ENCODE measurements at places on chromosomes 3 and 15.

- no peak for DNase-seq
- peaks cover 59% of the 10 kb centered on the region for H3K36me3 ChIP-seq
- no peaks in the 10 kb centered on the region for H3K27me3 ChIP-seq
Measured at GRCh38 chr3:107794664-107795443, 272.1 kb downstream of the BBX start.

- no peak for DNase-seq
- no peak overlapping the region for H3K4me3 ChIP-seq
- peaks cover 10% of the 10 kb centered on the region for H3K27me3 ChIP-seq
Measured at GRCh38 chr15:92304223-92304975, 89.3 kb upstream of the ST8SIA2 start.

DNA sequence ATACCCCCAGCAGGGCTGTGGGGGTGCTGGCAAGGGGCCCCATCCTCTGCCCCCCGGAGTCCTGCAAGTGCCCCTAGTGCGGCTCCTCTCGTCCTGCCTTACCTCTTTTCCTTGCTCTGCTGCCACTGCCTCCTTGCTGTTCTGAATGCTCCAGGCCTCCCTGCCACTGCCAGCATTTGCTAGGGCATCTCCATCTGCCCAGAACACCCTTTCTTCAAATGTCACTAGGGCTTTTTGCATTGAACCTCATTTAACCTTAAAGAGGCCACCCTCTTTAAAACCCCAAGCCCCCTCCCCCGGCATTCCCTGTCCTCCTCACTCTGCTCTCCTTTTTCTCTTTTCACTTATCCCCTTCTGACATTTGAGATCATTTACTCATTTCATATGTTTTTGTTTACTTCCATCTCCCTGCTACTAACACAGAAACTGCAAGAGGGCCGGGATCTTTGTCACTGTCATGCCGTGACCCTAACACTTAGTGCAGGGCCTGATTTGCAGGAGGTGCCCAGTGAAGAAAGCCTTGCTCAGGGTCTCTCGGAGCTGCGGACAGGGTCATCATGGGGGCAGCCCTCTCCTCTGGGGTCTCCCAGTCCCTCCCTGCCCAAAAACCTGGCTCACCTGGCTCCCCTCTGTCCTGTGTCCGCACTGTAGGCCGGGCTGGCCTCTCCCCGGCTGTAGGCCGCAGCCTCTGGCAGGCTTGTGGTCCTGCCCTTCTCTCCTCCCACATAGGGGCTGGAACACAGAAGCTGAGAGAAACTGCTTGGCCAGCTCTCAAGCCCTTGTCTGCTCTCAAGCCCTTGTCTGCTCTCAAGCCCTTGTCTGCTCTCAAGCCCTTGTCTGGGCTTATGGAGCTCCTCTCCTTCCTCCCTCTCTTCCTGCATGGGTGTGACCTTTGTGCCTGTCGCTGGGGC lies at the start of gene ACOX2:
Gene ACOX2 (minus strand): TSS at position 690 of the 911 bp plus-strand sequence. CDS start 2,084 bp downstream, outside the sequence.
- H3K27ac ChIP-seq: no peak within 1 kb of the TSS
- H3K27me3 ChIP-seq: peaks cover 4% of the 10 kb centered on the region
- H3K36me3 ChIP-seq: no peaks in the 10 kb centered on the region
- DNase-seq: no peak

DNA sequence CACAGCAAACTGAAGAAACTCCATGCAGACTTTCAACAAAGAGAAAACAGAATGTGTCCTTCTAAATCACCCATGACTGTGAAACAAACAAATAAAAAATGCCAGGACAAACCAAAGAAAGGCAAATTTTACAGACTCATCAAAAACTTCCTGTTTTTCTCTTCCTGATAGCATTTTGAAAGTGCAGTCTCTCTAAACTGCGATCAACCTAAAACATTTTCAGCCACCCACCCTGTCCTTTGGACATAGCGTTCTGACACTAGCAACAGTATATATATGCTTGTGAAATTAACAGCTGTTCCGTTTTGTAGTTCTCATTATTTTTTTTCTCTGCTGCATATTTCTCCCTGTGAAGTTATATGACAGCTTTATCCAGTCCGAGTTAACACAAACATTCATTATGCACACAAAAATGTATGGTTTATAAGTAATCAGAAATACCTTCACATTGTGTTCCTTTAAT lies 151.7 kb downstream of the FBN1 start:
- H3K36me3 ChIP-seq: no peaks in the 10 kb centered on the region
- no peaks in the 10 kb centered on the region for H3K4me1 ChIP-seq
- H3K27me3 ChIP-seq: no peaks in the 10 kb centered on the region
- no peak overlapping the region for H3K4me3 ChIP-seq
- no peak for DNase-seq

GRCh38 chr3:192819001-192819569 lies 91.7 kb upstream of the FGF12 start:
- DNase-seq: no peak
- H3K4me1 ChIP-seq: no peaks in the 10 kb centered on the region
- H3K4me3 ChIP-seq: no peak overlapping the region
- peaks cover 9% of the 10 kb centered on the region for H3K27me3 ChIP-seq
- H3K36me3 ChIP-seq: no peaks in the 10 kb centered on the region
- no peak overlapping the region for H3K27ac ChIP-seq

- no peak overlapping the region for H3K4me3 ChIP-seq
- H3K4me1 ChIP-seq: no peaks in the 10 kb centered on the region
- H3K27ac ChIP-seq: no peak overlapping the region
- no peak for DNase-seq
- no peaks in the 10 kb centered on the region for H3K36me3 ChIP-seq
Measured at GRCh38 chr3:112672716-112673541, 32.0 kb upstream of the CCDC80 start.

- H3K4me1 ChIP-seq: no peaks in the 10 kb centered on the region
- DNase-seq: no peak
- H3K36me3 ChIP-seq: no peaks in the 10 kb centered on the region
- H3K27ac ChIP-seq: no peak overlapping the region
- no peak overlapping the region for H3K4me3 ChIP-seq
- H3K27me3 ChIP-seq: no peaks in the 10 kb centered on the region
Measured at GRCh38 chr15:69997813-69998212, 99.9 kb downstream of the TLE3 start.

DNA sequence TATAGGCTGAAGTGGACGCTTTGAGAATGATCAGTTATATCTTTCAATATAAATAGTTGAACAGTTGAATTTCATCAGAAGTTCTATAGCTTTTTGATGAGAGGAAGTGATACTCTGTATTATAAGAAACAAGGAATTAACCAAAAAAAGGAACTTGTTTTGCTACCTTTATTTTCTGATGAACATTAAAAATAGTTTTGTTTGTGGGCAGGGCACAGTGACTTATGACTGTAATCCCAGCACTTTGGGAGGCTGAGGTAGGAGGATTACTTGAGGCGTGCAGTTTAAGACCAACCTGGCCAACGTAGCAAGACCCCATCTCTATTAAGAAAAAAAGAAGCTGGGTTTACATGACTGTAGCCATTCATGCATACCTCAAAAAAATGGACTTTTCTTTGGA lies 16.7 kb downstream of the BLOC1S6 start:
- no peak for DNase-seq
- no peaks in the 10 kb centered on the region for H3K27me3 ChIP-seq
- no peak overlapping the region for H3K4me3 ChIP-seq
- peaks cover 18% of the 10 kb centered on the region for H3K36me3 ChIP-seq

- H3K4me3 ChIP-seq: no peak overlapping the region
- peaks cover 7% of the 10 kb centered on the region for H3K27me3 ChIP-seq
Measured at GRCh38 chr15:69841113-69841828, 256.4 kb downstream of the TLE3 start.

DNA sequence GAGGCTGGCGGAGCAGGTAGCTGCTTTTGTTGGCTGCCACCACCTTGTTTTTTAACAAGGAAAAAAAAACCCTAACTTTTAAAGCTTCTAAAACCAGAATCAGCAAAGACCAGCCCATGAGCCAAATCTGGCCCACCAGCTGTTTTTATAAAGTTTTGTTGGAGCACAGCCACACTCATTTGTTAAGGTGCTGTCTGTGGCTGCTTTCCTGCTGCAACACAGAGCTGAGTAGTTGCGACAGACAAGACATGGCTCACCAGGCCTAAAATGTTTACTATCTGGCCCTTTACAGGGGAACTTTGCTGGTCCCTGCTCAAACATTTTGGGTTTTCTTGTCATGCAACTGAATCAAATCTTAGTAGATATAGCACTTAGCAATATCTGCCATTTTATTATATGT lies 18.9 kb downstream of the EFCAB12 start:
- DNase-seq: no peak
- H3K27ac ChIP-seq: no peak overlapping the region
- H3K4me3 ChIP-seq: no peak overlapping the region
- no peaks in the 10 kb centered on the region for H3K36me3 ChIP-seq
- H3K27me3 ChIP-seq: no peaks in the 10 kb centered on the region
- H3K4me1 ChIP-seq: no peaks in the 10 kb centered on the region

DNA sequence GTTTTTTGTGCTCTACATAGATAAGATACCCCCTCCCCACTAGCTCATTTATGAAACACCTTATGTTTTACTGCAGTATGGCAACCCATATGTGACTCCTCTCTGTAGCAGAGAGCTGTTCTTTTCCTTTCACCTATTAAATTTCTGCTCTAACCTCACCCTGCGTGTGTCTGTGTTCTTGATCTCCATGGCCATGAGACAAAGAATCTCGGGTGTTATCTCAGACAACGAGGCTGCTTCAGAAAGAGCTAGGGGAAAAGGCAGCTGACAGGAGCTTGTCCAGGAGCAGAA lies 18.0 kb downstream of the CCR8 start:
- peak overlapping the region; percentile 86 for H3K27ac ChIP-seq
- H3K4me1 ChIP-seq: peaks cover 78% of the 10 kb centered on the region
- no peaks in the 10 kb centered on the region for H3K36me3 ChIP-seq
- H3K27me3 ChIP-seq: no peaks in the 10 kb centered on the region
- no peak overlapping the region for H3K4me3 ChIP-seq

- no peaks in the 10 kb centered on the region for H3K27me3 ChIP-seq
- no peak overlapping the region for H3K4me3 ChIP-seq
Measured at GRCh38 chr15:76299786-76300185, 11.5 kb downstream of the ETFA start.

- H3K27ac ChIP-seq: peak overlapping the region; percentile 62
- no peak overlapping the region for H3K4me3 ChIP-seq
- H3K36me3 ChIP-seq: no peaks in the 10 kb centered on the region
- H3K27me3 ChIP-seq: no peaks in the 10 kb centered on the region
Measured at GRCh38 chr3:108780235-108780634, 23.0 kb upstream of the RETNLB start.

GRCh38 chr3:108150200-108150599 lies 59.4 kb upstream of the CD47 start:
- no peak overlapping the region for H3K4me3 ChIP-seq
- no peaks in the 10 kb centered on the region for H3K4me1 ChIP-seq
- no peaks in the 10 kb centered on the region for H3K27me3 ChIP-seq
- no peak for DNase-seq
- H3K36me3 ChIP-seq: no peaks in the 10 kb centered on the region

GRCh38 chr3:101865751-101866509 lies 16.6 kb downstream of the NFKBIZ start:
- H3K27me3 ChIP-seq: no peaks in the 10 kb centered on the region
- H3K4me3 ChIP-seq: no peak overlapping the region
- no peaks in the 10 kb centered on the region for H3K4me1 ChIP-seq

DNA sequence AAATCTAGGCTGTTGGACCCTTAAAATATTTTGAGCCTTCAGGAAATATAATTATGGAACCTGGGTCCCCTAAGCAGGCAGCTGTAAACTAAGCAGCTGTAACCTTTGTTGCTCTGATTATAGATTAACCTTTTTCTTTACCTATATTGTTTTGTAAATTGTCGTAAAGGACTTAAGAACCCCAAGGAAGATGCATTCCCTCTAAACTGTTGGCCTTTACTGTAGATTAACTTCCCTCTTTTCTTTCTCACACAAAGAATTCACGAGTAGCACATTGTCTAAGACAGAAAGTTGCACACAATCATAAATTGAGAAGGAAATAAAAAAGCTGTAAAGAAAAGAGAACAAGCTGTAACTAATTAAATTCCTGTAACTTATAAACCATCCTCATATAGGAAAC lies 877.3 kb downstream of the ROBO2 start:
- no peak for DNase-seq
- no peaks in the 10 kb centered on the region for H3K4me1 ChIP-seq
- H3K4me3 ChIP-seq: no peak overlapping the region
- no peak overlapping the region for H3K27ac ChIP-seq
- H3K36me3 ChIP-seq: no peaks in the 10 kb centered on the region
- H3K27me3 ChIP-seq: no peaks in the 10 kb centered on the region

- no peaks in the 10 kb centered on the region for H3K36me3 ChIP-seq
- H3K4me1 ChIP-seq: no peaks in the 10 kb centered on the region
Measured at GRCh38 chr15:100944986-100945385, 25.8 kb downstream of the LRRK1 start.

GRCh38 chr3:122257644-122258364 lies 67.2 kb upstream of the CSTA start:
- no peaks in the 10 kb centered on the region for H3K36me3 ChIP-seq
- H3K4me1 ChIP-seq: no peaks in the 10 kb centered on the region
- no peak overlapping the region for H3K27ac ChIP-seq
- no peak for DNase-seq
- no peak overlapping the region for H3K4me3 ChIP-seq

DNA sequence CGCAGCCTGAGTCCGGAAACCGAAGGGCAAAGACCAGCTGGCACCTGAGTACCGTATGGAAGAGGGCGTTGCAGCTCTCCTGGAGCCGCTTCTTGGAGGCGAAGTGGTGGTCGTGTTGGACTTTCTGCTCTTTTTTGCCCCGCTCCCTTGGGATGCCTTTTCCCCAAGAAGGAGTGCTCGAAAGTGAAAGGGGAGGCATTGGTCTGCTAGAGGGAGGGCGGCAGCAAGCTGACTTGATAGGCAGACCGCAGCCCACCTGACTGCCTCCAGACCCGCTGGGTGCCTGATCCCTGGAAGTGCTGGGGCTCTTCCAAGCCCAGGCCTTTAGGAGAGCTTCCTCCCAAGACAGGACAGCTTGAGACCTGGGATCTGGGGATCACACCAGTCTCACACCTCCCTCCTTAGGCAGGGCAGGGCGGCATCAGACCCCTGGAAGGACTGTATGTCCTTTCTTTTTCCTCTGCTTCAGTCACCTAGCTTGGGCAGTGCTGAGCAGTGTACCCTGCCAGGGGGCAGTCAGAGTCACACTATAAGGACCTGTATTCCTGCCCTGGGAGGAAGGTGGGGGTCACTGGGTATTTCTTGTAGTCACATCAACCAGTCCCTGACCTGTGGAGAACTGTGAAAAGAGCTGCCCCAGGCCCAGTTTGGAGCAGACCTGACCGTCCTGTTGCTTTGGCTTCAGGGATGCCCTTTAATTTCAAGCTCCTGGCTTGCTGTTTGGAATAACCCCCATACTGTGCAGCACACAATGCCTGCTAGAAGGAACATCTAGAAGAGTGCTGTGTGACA lies 2.1 kb downstream of the ACVR2B start:
- peaks cover 22% of the 10 kb centered on the region for H3K4me1 ChIP-seq
- H3K36me3 ChIP-seq: peaks cover 7% of the 10 kb centered on the region
- H3K4me3 ChIP-seq: peak overlapping the region; percentile 69
- no peaks in the 10 kb centered on the region for H3K27me3 ChIP-seq
- DNase-seq: no peak

GRCh38 chr3:56702490-56703315 lies 19.6 kb upstream of the TASOR start:
- H3K36me3 ChIP-seq: no peaks in the 10 kb centered on the region
- H3K27me3 ChIP-seq: no peaks in the 10 kb centered on the region
- DNase-seq: peak; percentile 61
- H3K4me1 ChIP-seq: peaks cover 12% of the 10 kb centered on the region

GRCh38 chr3:17023006-17023664 lies 138.4 kb downstream of the PLCL2 start:
- no peaks in the 10 kb centered on the region for H3K27me3 ChIP-seq
- DNase-seq: no peak
- no peak overlapping the region for H3K27ac ChIP-seq

Data from DND-41 (cell line).